ENCODE measurements at places on chromosomes 3 and 15. TPM values are rescaled to one million over a fixed set of nuclear protein-coding genes. Genes with fewer than 3 reads are reported as not detected.

CYP1A2 gene
- total RNA-seq = not detected

- ATAC-seq = no peak
Observed at GRCh38 chr3:45249391-45249790, 23.3 kb upstream of the TMEM158 start.

CHDH gene
- total RNA-seq = 1.6 TPM

SOX2 gene
- 16.0 TPM for total RNA-seq

GRCh38 chr15:52551762-52552161, 17.1 kb downstream of the ARPP19 start:
- ATAC-seq = no peak

P2RY12 gene
- not detected for total RNA-seq

GRCh38 chr3:63538919-63539318, 113.6 kb upstream of the SNTN start:
- no peak for ATAC-seq

ATP11B gene
- 118 TPM for total RNA-seq

DNA sequence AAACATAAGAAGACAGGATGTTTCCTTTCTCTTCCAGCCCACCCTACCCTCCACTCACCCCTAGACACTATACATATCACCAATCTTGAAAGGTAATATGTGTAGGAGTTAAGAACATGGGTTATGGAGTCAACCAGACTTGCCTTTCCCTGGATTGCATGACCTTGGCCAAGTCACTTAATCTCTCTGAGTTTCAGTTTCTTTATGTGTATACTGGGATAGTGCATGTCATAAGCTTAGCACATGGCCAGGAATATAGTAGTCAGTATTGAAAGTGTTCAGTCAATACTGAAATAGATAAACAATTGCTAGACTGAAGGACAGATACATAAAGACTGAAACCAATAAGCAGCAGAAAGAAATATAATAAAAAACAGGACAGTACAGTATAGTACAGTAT, 283.2 kb upstream of the STT3B start:
- ATAC-seq = no peak

PDIA3 gene
- total RNA-seq = 209 TPM

IL17RE gene
- total RNA-seq = 12.9 TPM

All from esophagus mucosa (tissue), 1 donor.